Vagina (tissue), 2 donors: ENCODE measurements at places on chromosomes 12 and 14.

DNA sequence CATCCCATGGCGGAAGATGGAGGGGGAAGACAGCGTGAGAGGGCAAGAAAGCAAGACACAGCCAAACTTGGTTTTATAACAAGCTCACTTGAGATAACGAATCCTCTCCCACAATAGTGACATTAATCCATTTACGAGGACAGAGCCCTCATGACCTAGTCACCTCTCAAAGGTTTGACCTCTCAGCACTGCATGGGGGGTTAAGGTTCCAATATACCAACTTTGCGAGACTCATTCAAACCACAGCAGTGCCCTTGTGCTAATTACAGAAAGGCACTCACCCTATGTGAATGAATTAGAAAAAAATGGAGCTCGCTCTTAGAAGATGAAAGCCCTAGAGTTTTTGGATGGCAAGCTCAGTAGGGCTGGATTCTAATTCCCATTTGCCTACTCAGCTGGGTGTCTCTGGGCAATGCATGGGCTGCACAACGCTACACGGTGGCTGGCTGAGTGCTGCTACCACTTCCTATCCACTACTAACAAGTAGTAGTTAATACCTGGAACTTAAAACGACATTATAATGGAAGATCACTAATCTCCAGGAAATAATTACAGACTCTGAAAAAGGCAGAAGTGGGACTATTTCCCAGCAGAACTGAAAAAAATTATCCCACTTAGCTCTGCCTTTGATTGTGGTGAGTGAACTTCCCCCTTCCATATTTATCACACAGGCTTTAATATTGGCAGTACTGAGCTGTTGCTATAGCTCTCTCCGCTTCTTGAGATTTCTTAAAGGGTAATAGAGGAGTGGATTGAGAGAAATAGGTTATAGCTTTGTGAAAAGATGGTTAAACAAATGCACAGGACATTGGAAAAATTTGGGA lies 27.5 kb downstream of the TESPA1 start:
- DNase-seq, result no peak

- no peak for DNase-seq
These were observed 110.2 kb downstream of the DPF3 start for GRCh38 chr14:72783741-72784140.

GRCh38 chr14:55968741-55969140 lies 149.5 kb upstream of the PELI2 start:
- no peak for DNase-seq

DNA sequence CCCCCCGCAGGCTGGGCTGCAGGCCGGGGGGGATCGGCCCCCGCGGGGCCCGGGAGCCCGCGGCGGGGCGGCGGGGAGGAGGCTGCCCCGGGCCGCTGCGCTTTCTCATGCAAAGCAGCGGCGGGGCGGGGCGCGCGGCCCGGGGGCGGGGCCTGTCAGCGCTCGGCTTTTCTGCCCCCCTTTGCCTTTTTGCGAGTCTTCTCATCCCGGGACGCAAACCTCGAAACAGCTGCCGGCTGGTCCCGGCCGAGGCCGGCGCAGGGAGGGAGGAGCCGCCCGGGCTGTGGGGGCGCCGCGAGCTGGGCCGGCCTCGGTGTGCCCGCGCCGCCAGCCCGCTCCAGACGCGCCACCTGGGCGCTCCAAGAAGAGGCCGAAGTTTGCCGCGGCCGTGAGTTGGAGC lies at the start of gene FZD10:
TSS of gene FZD10 (plus strand) at position 198 of the 400 bp plus-strand sequence. CDS start 479 bp downstream, outside the sequence.
- no peak for DNase-seq

DNA sequence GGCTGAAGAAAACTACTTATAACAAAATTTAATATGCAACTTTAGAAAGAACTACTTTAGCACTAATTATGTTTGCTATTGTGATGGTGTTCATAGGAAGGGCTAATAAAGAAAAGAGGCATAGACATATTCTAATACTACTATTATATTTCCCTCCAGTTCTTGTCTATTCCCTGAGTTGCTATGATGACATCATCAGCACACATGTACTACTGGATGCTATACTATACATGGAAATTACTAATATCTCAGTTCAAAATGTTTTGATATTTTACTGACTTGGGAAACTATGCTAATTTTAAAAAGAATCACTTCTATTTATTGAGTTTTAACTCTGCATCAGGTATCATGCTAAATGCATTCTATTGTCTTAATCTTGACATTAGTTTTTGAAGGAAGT lies 101.6 kb downstream of the EPS8 start:
- DNase-seq, result no peak

- no peak for DNase-seq
These were observed 37.8 kb downstream of the ANAPC7 start for GRCh38 chr12:110365489-110366320.

DNA sequence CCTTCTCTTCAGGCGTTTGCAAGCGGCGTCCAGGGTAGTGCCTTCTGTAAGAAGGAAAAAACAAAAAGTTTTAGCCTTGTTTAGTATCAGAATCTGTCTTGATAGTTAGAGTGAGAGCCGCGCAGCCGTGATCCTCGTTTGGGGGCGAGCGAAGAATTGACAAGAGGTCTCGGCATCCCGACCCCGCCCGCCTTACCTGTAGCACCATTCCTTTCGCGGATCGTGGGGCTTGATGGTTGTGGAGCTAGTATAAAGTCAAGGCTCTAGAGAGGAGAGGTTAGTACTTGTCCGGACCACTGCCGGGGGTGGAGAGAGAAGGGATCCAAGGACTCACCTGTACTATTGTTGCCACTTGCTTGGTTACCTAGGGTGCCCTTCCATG lies 494 bp downstream of the TMTC3 start:
- DNase-seq, result no peak

GRCh38 chr14:104601786-104602185 lies 2.8 kb downstream of the TMEM179 start:
- DNase-seq, result no peak

DNA sequence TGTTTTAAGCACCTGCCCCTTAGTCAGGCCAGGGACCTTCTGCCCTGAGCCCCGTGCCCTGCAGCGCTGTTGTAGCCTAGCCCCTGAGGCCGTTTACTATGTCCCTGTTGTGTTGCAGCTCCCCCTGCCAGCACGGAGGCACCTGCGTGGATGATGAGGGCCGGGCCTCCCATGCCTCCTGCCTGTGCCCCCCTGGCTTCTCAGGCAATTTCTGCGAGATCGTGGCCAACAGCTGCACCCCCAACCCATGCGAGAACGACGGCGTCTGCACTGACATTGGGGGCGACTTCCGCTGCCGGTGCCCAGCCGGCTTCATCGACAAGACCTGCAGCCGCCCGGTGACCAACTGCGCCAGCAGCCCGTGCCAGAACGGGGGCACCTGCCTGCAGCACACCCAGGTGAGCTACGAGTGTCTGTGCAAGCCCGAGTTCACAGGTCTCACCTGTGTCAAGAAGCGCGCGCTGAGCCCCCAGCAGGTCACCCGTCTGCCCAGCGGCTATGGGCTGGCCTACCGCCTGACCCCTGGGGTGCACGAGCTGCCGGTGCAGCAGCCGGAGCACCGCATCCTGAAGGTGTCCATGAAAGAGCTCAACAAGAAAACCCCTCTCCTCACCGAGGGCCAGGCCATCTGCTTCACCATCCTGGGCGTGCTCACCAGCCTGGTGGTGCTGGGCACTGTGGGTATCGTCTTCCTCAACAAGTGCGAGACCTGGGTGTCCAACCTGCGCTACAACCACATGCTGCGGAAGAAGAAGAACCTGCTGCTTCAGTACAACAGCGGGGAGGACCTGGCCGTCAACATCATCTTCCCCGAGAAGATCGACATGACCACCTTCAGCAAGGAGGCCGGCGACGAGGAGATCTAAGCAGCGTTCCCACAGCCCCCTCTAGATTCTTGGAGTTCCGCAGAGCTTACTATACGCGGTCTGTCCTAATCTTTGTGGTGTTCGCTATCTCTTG lies 7.6 kb downstream of the DLK1 start:
- DNase-seq, result no peak

DNA sequence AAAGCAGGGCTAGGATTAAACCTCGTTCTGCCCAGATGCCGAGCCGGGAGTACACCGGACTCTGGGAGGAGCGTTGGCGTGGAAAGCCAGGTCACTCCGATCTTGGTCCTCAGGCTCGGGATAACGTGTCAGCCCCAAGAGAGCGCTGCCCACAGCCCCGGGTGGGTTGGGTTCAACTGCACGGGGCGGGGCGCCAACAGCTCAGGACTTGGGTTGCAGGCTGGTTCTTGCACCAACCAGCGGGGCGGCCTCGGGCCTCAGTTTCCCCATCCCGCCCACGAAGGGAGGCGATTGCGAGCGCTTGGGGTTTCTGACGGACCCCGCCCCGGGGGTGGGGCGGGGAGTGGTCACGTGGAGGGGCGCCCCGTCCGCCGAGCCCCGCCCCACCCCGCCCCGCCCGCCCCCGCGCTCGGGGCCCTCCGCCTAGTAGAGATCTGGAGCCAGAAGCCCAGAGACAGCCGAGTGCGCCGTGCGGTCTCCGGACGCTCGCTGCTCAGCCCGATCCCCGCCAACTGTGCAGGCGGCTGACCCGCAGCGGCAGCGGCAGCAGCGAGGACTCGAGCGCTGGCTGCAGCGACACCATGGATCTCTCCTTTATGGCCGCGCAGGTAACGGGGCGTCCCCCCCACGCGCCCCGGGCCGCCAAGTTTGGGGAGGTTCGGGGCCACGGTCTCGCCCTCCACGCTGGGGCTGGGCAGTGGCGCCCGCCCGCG lies at the start of gene C14orf132:
TSS of gene C14orf132 (plus strand) at position 443 of the 713 bp plus-strand sequence. CDS start at position 582, 139 bp downstream.
- DNase-seq, result peak; percentile 90

GRCh38 chr12:40986001-40986400 lies 202.1 kb upstream of the PDZRN4 start:
- DNase-seq, result no peak

DNA sequence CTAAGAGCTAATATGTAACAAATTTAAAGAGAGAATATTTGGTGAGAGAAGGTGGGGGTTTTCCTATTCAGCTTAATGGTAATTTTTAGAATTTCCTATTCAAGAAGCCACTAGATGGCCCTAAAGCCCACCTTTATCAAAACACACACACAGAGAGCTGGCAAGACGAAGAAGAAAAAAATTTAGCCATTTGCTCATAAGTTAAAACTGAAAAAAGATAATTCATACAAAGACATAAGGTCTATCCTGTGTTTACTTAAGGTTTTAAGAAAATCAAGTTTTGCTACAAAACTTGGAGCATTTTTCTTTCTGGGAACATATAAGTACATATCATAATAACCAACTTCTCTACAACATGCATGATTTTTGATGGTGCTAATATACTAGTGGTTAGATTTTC lies 46.8 kb upstream of the PCED1B start:
- DNase-seq, result no peak

DNA sequence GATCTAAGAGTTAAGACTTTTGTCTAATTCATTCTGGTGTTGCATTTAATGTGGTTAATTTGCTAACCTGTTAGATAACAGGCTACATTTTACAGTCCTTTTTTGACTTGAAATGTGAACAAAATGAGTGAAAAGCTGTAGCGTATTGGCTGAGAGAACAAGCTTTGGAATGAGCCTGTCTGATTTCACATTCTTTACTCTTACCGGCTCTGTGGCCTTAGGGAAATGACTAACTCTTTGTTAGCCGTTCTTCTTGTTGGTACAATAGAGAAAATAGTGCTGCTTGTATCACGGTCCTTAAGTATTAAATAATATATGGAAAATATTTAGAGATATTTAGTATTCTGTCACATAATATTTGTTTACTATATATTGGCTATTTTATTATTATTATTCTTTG lies 1.9 kb downstream of the MNAT1 start:
- no peak for DNase-seq

- DNase-seq, result no peak
These were observed 3.3 kb upstream of the PLEKHG3 start for GRCh38 chr14:64700894-64701293.

GRCh38 chr12:118061011-118061872 lies at the start of gene WSB2:
TSS of gene WSB2 (minus strand) at chr12:118061179. CDS start at chr12:118061048, 131 bp downstream.
- no peak for DNase-seq

GRCh38 chr12:28709986-28710685 lies 438.9 kb upstream of the FAR2 start:
- no peak for DNase-seq

GRCh38 chr14:78737116-78737515 lies 566.9 kb downstream of the NRXN3 start:
- DNase-seq, result no peak

DNA sequence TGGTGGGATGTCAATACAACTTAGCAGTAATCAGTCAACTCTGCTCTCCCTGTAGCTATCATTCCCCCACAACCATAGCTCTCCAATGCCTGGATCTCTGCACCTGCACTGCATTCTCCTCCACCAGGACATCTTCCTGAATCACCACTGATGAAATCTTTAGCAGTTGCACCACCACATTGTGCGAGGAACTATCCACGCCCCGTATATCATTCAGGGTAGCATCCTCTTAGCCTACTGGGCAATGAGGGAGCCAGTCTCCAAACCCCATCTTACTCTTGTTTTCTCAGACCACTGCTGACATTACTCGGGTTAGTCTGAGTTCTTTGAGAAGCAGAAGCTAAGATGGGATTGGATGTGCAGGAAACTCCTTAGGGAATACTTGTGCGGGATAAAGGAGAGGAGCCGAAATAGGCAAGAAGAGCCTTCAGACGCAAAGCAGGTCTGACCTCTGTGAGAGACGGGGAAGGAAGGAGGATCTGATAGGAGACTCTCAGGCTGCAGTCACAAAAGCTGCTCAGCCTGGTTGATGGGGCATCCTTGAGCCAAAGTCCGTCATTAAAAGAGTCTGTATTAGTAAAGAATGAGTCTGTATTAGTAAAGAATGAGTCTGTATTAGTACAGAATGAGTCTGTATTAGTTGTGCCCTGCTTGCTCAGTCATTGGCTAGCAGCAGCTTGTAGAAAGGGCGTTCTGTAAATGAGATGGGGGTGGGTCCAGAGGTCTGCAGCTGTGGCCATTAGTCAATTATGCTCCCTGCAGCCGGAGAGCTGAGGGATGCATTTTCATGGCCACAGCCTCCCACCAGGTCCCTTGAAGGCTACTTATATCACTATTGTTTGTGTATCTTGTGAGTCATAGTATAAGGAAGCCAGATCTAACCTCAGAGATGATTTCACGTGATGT lies 49.6 kb upstream of the RASSF3 start:
- no peak for DNase-seq

GRCh38 chr12:126952096-126953007 lies 1314.6 kb upstream of the TMEM132C start:
- no peak for DNase-seq

GRCh38 chr12:65355461-65355860 lies 77.0 kb downstream of the MSRB3 start:
- no peak for DNase-seq

DNA sequence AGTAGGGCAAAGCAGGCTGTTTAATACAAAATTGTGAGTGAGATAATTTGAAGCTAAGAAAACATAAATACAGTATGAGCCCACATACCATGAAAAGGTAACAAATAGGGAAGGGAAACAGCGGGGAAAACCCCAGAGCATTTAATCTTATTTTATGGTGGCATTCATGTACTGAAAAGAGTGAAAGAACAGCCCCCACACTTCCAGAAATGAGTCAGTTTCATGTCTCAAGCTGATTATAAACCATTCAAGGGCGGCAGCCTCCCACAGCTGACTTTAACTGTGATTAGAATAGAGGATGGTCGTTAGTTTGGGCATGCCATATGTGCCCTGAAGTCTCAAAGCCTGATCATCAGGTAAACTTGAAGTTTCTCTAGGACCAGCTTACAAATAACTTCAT lies 64.5 kb downstream of the FOXG1 start:
- DNase-seq, result no peak

- no peak for DNase-seq
These were observed 56.0 kb upstream of the HECTD1 start for GRCh38 chr14:31263485-31264133.
